ENCODE measurements at places on chromosomes 16 and 17.
A peak's percentile ranks its signal among the peaks of the same experiment; 100 is the strongest.

DNA sequence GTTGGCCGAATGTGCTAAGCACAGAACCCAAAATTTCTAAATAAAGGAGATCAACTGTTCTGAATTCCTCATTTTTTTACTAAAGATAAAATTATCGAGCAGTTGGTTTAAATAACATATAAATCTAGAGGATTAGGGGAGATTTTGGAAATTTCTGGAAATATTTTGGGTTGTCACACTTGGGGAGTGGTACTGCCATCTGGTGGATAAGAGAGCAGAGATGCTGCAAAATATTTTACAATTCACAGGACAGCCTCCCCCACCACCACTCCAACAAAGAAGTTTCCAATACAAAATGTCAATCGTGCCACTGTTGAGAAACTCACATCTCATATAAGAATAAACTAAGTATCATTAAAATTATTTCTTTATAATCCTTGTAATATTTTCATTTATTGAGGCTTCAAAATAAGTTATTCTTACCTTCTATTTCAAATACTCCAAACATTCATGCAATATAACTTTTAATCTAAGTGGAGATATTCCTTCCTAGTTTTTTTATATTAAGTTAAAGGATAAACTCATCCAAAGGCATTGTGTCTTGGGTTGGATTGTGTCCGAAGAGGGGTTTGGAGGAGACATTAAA lies 17.0 kb upstream of the ABCA8 start:
- DNase-seq, result no peak

- no peak for DNase-seq
Measured at GRCh38 chr16:67137605-67138004, 13.2 kb downstream of the B3GNT9 start.

DNA sequence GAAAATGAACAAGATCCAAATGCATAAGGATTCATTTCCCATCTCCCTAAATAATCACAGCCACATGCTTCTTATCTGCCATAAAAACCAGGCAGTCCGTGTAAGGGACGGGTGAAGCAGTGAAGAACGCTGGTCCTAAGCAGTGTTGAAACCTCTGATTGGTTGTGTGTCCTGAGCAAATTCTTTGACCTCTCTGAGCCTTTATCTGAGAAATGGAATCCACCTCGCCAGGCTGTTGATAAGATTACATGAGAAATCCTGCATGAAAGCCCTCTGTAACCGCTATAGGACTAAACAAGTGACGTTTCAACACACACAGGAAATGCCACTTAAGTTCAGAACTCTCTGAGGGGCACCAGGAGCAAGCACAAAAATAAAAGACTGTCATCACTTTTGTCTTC lies 26.8 kb downstream of the GAS7 start:
- no peak for DNase-seq

GRCh38 chr16:69476920-69477443 lies 52.6 kb downstream of the CYB5B start:
- no peak for DNase-seq

DNA sequence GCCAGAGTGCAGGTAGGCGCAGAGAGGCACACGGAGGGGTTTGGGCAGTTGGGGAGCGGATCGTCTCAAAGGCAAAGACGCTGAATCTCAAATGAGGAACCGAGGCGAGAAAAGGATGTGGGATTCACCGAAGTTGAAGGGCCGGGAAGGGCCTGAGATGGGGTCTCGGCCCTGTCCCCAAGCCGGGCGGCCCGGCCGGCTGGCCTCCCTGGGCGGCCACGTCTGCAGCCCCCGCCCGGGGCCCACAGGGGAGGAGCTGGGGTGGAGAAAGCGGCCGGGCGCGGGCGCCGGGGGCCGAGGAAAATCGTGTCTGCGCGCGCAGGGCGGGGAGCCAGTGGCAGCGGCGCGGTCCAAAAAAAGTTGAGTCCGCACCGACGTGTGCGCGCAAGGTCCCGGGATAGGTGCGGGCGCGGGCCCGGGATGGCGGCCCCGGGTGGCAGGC lies 458 bp downstream of the SLC12A4 start:
- DNase-seq, result peak; percentile 48

DNA sequence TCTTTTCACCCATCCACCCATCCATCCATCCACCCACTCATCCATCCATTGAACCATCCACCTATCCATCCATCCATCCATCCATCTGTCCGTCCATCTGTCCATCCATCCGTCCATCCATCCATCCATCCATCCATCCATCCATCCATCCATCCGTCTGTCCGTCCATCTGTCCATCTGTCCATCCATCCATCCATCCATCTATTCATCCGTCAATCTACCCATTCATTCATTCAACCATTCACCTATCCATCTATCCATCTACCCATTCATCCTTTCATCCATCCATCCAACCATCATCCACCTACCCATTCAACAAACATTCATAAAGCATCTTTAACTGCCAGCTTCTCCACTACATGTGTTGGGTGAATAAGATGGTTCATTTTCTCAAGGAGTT lies 28.9 kb downstream of the GP2 start:
- DNase-seq, result no peak

- DNase-seq, result peak; percentile 41
Measured at GRCh38 chr17:83068641-83069570, 10.5 kb upstream of the METRNL start.

DNA sequence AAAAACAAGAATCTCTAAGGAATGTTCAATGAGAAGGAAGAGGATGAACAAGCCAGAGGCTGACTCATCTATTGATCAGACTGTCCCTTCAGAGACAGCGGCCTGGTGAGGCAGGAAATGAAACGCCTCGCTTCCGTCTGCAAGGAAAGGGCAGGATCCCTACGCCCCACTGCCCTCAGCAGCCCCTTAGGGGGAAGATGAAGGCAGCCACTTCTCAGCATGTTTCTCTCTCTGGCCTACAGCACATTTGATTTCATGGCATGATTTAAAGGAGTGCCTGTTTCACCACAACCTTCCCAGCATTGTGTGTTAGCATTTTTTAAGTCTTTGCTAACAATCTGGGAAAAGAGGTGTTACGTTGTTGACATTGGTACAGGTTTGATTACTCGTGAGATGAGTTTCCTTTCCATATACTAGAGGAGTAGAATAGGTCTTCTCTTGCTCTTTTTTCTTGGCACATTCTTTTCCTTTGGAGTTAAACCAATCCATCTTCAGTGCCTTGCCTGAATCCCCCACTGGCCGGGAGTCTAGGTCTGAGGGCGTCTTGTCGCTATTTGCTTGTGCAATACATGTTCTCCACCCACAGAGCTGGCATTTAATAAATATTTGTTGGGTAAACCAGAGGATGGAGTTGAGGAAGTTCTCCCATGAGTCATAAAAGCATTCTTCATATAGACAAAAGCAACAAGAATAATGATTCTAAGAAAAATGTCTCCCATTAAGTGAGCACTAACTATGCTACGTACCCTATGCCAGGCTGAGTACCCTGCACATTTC lies 47.4 kb downstream of the RBFOX3 start:
- DNase-seq, result no peak

DNA sequence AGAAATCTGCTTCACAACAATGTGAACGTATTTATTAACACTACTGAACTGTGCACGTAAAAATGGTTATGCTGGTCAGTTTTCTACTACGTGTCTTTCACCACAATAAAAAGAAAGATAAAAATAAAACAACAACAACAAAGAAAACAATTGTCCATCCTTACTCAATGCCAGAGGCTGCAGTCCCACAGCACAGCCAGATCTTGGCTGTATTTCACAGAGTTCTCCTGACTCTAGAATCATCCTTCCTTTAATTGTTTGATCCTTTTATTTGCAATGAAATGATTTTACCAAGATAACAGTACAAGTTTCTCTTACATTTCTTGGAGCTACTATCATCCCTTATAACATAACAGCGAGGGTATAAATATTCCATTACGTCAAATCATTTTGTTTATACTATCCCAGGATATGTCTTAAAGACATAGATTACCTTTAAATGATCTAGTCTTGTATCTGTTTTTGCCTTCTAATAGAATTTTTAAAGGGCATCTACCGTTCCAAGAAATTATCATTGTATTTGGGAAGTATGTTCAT lies 103.3 kb downstream of the SLC39A11 start:
- no peak for DNase-seq

DNA sequence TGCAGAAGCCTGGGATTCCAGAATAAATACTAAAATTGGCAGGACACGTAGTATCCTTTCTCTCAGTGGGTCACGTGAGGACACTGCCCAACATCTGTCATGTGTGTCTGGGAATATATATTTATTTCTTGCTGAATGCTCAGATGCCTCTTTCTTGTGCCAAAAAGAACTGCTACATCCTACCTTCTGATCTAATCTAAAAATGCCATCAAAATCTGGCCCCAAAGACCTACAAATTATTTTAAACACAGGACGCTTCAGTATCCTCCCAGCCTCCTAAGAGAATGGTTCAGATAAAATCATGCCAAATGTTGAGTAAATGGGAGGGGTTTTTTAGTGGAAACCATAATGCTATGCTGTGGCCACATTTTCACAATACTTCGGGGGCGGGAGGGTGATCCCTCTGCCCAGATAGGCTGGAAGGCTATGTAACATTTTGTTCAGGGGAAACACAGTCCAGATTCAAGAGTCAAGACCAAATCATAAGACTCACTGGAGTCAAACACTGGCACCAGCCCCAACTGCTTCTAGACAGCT lies 22.9 kb upstream of the CORO6 start:
- DNase-seq, result no peak

DNA sequence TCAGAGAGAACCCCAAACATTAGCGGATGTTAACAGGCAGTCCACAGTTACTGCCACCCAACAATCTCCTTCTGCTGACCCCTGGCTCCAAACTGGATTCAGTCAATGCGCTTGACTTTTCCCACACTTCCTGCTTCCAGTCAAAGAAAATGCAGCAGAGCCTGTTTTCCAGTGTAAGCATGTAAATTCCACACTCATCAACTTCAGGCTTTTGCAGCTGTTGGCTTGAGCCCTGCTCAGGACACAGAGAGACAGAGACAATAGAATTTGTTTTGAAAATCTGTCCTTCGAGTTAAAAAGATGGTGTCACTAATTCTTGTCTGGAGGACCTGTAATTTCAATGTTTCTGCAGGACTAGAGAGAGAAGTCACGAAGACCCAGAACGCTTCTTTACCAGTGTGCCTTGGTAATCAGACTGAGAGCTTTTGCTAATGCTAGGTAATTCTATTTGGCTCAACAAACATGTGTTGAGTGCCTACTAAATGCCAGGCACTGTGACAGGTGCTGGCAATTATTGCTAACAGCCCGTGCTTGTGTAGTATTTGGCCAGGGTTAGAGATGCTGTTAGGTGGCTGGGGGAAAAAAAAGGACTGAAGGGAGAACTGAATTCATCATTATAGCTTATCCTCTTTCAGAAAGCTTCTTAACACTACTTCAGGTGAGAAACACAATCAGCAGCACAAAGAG lies 32.5 kb downstream of the HOXB1 start:
- DNase-seq, result no peak

DNA sequence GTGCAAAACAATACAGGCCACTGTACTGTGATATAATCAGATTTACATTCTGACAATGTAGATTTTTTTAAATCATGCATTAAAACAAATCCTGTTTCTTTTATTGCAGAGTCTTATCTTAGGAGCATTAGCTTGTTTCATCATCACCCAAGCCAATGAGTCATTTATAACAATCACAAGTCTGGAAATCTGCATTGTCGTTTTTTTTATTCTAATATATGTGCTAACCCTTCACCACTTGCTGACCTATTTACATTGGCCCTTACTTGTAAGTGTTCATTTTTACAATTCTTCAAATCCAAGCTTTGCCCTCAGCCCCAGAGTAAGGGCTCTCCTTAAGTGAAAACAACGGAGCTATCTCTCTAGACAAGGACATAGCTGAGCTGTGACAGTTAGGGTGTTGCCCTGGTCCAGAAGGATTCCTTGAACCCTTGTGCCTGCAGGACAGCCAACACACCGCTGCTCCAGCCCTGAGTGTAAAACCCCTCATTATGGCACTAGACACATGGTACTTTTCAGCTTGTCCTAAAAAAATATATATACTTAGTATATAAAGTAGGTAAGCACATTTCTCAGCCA lies 3.7 kb downstream of the CMTM1 start:
- DNase-seq, result no peak

DNA sequence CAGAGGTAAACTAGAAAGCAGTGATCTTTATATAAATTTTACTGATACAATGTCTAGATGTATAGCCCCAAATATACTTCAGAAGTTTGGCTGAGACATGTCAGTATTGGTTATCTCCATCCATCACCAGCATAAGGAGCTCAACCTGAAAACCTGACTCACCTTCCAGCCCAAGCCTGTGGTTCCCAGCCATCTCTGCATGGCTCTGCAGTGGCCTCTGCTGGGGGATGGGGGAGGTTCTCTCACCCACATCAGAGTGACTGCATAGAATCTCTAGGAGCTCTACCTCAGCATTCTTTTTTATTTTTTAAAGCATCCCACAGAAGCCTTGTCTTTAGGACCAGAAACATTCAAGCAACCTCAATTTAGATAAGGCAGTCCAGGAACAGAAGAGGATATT lies 27.3 kb downstream of the USP7 start:
- DNase-seq, result peak; percentile 83

GRCh38 chr16:11004973-11005610 lies 60.7 kb downstream of the CLEC16A start:
- no peak for DNase-seq

GRCh38 chr16:59385491-59385890 lies 651.4 kb upstream of the GOT2 start:
- no peak for DNase-seq

DNA sequence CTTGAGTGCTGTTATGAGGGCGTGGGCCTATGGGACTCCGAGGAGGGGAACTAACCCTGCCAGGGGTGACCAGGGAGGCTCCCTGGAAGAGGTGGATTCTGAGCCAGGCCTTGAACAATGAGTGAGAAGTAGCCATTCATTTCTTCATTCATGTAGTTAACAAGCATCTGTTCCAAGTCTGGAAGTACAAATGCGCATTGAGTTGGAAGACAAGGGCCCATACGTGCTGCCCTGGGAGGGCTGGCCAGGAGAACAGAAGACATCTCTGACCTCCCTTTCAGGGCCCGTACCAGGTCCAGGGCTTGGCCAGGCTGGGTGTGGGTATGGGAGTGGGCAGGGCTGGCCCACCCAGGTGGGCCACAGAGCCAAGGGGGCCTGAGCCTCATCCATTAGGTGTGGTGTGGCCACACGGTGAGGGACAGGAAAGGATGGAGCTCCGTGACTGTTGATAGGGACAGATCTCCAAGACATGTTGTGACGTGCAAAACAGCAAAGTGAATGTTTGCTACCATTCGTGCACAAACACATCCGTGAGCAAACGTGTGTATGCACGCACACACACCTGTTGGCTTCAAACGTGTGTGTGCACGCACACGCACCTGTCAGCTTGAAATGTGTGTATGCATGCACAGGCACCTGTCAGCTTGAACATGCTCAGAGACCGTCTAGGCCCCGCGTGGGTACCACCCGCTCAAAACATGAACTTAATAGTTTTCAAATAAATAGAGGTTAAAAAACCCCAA lies 46.8 kb downstream of the ZDHHC7 start:
- no peak for DNase-seq

- DNase-seq, result no peak
Measured at GRCh38 chr17:75807861-75808260, 23.3 kb downstream of the UNK start.

- no peak for DNase-seq
Measured at GRCh38 chr17:17379197-17379991, 76.2 kb downstream of the NT5M start.

- no peak for DNase-seq
Measured at GRCh38 chr17:76840443-76840767, 27.8 kb upstream of the MGAT5B start.

Data from activated CD8-positive, alpha-beta T cell treated with anti-CD3 and anti-CD28 coated beads, Interleukin-2, amount 10 ng/mL, durations not matched to agents 7 days and 5 days (primary cell).